HL-60 (cell line): ENCODE measurements at places on chromosomes 7 and 10.

DNA sequence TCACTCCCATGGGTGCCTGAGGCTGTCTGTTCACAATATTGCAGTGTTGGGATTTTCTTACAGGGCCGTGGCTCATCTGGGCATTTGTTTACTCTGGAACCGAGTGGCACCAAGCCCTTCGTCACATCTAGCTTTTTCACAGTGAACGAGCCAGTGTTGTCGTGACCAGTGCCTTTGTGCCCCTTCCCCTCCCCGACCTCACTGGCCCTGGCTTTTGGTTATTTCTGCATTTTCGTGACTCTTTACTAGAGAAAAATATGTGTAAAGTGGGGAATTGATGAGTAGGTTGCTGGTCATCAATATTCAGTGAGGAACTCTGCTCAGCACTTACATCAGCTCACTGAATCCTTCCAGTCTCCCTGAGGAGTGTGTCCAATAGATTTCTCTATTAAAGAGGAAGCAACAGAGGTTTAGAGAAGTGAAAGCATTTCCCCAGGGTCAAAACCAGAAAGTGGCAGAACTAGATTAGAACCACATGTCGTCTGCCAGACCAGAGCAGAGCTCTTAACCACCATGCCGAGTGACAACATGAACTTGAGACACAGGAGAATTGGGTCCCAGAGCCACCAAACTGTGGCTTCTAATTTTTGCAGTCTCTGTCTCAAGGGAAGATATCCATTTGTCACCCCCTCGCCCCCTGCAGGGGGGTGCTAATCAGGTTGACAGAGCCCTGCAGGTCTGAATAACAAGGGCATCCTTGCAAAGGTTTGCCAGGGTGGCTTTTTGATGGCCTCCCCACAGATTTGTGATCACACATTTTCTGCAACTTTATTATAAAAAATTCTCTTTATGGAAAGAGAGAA is 125.3 kb downstream of the CHN2 start:
- peak; percentile 64 for DNase-seq

DNA sequence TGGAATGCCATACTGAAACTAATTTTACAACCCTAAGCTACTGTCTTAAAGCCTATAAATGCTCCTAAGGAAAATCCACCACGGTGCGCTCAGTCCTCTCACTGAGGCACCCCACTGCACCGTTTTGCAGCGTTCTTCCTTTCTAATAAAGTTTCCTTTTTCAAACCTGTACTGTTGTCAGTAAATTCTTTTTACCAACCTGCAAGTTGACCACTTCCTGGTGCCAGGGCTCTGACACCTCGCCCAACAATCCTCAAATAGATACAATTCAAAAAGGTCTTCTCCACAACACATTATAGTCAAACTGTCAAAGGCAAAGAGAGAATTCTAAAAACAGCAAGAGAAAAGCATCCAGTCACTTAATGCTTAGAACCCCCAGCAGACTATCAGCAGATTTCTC is 42.8 kb downstream of the HERPUD2 start:
- no peak for DNase-seq

DNA sequence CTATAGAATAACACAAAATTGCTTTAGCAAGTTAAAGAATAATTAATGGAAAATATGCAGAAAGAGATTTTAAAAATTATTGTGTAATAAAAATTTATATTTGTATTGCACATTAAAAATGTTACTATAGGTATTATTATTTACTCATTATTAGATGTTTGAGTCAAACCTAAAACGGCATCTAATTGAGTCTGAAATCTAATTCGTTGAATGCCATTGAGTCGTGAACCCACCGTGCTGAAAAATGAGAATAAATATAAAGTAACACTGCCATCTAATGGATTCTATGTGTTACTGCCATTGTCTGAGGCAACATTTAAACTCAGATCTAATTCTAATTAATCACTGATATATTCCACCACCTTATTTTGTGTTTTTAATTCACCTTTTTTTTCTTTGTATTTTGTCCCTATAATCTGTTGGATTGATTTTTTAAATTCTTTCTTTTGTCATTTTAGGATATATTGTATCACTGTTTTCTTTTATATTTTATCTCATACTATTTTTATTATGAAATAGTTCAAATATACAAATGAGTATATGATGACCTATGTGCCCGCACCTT is 62.2 kb downstream of the SAMD9 start:
- no peak for DNase-seq

GRCh38 chr7:132511921-132512320 is 64.3 kb downstream of the PLXNA4 start:
- DNase-seq: no peak

GRCh38 chr10:72953687-72954086 is 919 bp downstream of the PLA2G12B start:
- DNase-seq: no peak

DNA sequence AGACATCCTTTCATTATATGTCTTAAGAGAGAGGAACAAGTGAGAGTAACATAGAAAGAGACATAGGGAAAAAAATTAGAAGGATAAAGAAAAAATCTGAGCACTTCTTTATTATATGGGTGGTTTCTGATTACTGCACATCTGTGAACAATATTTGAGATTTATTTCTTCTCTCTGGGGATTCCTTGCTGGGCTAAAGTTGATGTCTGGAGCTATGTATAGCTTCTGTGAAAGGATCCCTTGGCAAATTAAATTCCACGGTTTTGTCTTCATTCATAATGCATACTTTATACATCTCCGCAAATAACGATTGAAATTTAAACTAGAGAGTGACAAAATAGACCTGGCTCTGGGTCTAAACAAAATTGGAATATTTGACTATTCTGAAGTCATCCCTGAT is 232.2 kb upstream of the CTBP2 start:
- DNase-seq: no peak

- no peak for DNase-seq
Measured at GRCh38 chr7:44976040-44976745, 2.6 kb downstream of the MYO1G start.

DNA sequence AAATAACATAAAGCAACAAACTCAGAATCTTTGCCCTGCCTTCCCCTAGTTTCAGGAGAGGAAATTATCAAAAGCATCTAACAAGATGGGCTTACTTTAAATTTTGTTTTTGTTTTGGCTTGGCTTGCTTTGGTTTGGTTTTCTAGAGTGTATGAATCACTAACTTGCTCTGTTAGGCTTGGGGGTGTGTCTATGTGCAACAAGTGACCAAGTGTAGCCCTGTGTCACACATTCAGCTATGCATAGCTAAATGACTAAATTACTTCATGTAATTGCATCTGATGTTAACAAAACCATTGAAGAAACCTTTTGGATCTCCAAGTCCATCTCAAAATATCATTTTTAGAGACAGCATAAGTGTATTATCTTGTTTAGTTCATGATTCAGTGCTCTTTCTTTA is 251.0 kb downstream of the TFEC start:
- DNase-seq: no peak

GRCh38 chr10:3968727-3969126 is 183.7 kb upstream of the KLF6 start:
- no peak for DNase-seq

DNA sequence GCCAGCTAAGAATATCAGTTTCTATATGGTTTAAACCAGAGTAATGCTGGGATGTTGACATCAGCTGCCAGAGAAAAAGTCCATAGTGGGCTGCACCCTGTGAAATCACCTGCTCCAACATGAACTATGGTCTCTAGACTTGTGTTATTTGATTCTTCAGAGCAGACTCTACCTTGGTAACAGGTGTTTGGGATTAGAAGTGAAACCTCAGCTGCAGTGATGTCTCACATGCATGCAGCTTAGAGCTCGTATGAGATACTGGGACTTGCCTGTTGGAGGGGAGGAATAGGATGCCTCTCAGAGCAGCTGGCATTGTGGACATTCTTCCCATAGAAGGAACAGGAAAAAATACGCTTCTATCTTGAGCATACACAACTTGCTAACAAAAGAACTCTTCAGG is 287.1 kb upstream of the CSTF2T start:
- DNase-seq: no peak

GRCh38 chr7:81399471-81399870 is 370.4 kb downstream of the HGF start:
- no peak for DNase-seq

DNA sequence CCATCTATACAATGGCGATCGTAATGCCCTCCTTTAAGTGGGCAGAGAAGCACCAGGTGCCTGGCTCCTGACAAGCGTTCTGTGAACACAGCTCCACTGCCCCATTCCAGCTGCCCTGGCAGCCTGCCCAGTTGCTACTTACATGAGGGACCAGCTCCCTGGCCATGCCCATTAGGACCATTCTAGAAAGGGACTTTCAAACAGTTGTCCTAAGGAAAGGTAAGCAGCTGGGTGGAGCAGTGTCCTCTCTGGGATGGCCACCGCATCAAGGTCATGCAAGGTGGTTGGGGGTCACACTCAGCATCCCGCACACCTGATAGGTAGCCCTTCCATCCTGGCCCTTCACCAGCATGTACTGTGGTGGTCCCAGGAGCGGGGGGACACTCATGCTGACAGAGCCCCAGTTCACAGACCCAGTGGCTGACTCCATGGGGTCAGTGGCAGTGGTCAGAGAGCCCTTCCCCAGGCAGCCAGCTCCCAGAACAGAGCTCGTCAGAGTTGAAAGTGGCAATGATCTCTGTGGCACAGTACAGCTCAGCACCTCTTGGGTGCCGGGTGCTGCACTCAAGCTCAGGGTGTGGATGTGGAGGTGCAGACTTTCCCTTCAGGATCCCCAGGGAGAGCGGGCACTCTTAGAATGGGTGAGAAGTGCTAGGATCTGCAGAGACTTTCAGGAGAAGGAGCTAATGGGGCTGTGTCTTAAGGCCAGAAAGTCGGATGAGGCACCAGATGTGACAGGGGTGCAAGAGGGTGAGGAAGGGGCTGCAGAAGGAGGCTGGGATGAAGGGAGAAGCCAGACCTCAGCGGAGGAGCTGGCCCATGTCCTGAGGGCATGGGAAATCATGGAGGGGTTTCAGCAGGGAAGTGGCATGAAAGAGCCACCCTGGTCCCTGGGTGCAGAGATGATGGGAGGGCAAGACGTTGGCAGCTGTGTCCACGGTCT is 10.9 kb downstream of the MMRN2 start:
- no peak for DNase-seq

- DNase-seq: peak; percentile 64
Measured at GRCh38 chr10:96719850-96720421, 378 bp downstream of the PIK3AP1 start.

GRCh38 chr7:134783294-134784069 is 4.0 kb downstream of the CALD1 start:
- no peak for DNase-seq

GRCh38 chr10:28294809-28295208 is 8.1 kb downstream of the MPP7 start:
- DNase-seq: no peak

GRCh38 chr7:131897016-131897789 is 340.8 kb upstream of the PODXL start:
- DNase-seq: no peak

- no peak for DNase-seq
Measured at GRCh38 chr10:132870426-132870825, 71.9 kb downstream of the CFAP46 start.

DNA sequence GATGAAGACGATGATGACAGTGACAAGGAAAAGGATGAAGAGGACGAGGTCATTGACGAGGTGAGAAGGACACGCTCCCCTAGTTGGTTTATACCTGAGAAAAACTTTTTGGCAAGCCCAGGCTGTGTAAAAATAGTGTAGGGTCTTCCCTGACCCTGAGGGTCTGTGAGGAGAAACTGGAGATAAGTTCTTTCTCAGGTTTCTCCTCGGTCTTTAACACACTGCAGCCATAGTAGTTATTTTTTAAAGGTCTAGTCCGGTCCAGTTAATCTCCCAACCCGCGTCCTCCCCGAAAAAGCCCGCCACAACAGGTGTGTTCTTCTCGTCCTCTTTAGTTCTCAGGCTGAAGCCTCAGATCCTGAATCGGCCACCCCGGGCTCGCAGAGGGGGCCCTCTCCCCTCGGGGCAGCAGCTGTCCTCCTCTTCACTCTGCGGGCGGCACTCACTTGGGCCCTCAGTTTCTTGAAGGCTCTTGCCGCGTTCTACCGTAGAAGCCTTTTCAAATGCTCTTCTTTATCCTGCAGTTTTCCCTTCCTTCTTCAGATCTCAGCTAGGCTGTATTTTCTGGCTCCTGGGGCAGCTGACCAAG is 411 bp downstream of the BCCIP start:
- DNase-seq: no peak

GRCh38 chr10:6228010-6228511 is 25.3 kb downstream of the PFKFB3 start:
- DNase-seq: no peak

DNA sequence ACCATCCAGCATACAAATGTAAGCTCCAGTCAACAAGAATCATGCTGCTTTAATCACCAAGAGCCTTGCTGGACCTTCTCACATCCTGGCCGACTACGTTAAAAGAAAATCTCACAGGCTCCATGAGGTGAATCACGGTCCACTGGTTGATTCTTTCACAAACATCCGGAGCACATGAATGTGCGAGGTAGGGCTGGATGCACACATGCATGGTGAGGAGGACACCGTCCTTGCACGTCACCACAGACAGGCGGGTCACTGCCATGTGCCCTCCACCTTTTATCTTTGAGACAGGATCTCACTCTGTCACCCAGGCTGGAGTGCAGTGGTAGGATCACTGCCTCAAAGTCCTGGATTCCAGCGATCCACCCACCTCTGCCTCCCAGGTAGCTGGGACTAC is 265.1 kb downstream of the PARD3 start:
- DNase-seq: no peak

GRCh38 chr10:129949891-129950291 is 14.2 kb downstream of the EBF3 start:
- DNase-seq: no peak

- DNase-seq: no peak
Measured at GRCh38 chr10:126321440-126321839, 66.8 kb downstream of the ADAM12 start.

- DNase-seq: no peak
Measured at GRCh38 chr10:126160571-126160970, 227.7 kb downstream of the ADAM12 start.

- no peak for DNase-seq
Measured at GRCh38 chr10:59891349-59891748, 15.0 kb downstream of the CCDC6 start.

DNA sequence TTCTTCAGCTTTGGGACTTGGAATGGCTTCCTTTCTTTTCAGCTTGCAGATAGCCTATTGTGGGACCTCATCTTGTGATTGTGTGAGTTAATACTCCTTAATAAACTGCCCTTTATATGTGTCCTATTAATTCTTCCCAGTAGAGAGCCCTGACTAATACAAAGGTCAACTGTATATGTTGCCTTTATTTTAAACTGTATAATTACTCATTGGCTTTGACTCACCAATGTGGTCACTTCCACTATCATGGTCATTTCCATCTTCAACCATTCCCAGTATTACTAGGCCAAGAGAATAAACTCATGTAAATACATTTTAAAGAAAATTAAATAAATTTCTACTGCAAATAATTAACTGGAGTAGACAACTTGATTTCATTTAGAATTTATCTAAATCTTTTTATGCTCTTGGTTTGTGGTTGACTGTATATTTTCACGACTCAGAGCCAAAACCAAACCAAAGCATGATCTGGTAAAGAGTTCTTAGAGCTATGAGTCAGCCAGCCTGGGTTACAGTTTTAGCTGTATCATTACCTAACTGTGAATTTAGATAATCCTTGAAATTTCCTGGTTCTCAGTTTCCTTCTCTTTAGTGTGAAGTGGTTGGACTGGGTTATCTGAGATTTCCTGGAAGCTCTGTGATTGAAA is 188.4 kb downstream of the PPP1R3A start:
- DNase-seq: no peak

GRCh38 chr10:13414855-13415254 is 66.8 kb upstream of the SEPHS1 start:
- no peak for DNase-seq

GRCh38 chr7:106980358-106980685 is 64.2 kb upstream of the PRKAR2B start:
- DNase-seq: no peak

- DNase-seq: no peak
Measured at GRCh38 chr10:63986536-63986935, 465.3 kb downstream of the REEP3 start.

- no peak for DNase-seq
Measured at GRCh38 chr10:65827359-65827758, 1098.5 kb upstream of the LRRTM3 start.
